CD4-positive, alpha-beta T cell treated with Interleukin-4 for 1 hour (primary cell): ENCODE measurements at places on chromosomes 11 and 22.
A peak's percentile ranks its signal among the peaks of the same experiment; 100 is the strongest.

DNA sequence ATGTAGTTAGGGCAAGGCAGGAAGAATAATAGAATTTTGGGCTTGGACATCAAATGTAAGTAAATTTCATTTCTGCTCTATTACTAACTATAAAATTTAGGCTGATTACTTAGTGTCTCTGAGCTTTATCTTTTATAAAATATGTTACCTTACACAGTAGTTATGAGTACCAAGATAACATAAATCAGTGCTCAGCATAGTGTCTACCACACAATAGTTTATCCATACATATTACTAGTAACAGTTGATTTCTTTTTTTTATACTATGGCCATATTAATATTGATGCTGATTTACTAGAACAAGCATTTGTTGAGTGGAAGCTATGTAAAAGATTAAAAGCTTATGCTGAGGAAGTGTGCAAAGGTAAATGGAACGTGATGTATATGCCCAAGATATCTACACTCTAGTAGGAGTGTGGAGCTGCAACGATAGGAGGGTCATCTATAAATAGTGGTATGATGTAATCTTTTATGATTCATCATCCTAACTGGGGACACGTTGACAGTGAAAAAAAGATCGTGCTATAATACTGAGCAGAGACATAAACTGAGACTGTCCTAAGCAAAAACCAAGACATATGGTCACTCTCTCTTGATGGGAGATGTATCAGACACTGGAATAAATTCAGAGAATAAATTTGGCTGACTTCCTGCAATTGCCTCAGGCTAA lies 8.7 kb upstream of the SLC5A12 start:
- no peak for DNase-seq

DNA sequence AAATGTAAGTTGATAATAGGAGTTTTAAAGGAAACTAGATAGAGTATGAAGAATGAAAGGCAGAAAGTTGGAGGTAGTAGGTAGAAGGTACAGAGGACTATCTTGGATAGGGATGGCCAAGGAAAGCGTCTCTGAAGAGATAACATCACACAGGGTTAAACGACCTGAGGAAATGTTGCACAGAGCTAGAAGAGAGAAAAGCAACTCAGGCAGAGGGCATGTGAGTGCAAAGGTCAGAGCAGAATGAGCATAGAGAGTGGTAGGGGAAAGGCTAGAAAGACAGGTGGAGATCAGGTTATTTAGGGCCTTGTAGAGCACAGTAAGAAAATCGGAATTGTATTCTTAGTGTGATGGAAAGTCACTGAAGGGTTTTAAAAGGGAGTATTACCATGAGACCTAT lies 232.0 kb downstream of the SOX6 start:
- DNase-seq: no peak

DNA sequence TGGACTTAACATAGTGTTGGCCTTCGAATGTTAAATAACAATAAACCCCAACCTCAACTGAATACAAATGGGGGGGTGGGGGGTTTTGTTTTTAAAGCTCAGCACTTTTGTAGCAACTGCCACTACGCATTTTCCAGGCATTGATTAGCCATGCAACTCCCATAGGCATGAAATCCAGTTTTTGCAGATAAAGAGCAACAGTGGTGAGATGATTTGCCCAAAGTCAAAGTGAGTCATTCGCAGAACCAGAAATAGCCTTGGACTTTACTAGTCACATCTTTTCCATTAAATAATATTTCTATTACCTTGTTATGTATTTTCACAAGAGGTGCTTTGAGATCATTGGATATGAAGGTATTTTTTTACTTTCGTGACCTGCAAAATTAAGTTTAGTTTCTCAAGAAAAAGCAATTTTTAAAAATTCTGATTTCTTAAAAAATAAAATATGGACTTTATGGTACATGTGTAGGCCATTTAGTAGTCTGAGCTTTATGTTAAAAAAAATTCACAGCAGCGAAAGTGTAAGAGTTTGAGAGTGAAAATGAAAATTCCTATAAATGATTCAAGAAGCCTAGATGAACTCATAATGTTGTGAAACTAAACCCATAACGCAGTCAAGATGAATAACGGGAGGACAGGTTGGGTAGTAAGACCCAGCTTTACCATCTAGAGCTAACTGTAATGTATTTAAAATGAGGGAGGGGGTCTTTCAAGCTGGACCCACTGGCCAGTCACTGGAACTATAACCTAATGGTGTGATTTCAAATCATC lies 1.9 kb upstream of the PHF21A start:
- no peak for DNase-seq

- peak; percentile 68 for DNase-seq
Observed at GRCh38 chr22:20463324-20464095, 25.9 kb upstream of the SCARF2 start.

- DNase-seq: no peak
Observed at GRCh38 chr22:28923826-28924732, 40.7 kb downstream of the ZNRF3 start.

- DNase-seq: no peak
Observed at GRCh38 chr11:76044750-76045320, 161.5 kb downstream of the WNT11 start.

- DNase-seq: no peak
Observed at GRCh38 chr22:48278620-48279460, 1516.4 kb downstream of the TBC1D22A start.

DNA sequence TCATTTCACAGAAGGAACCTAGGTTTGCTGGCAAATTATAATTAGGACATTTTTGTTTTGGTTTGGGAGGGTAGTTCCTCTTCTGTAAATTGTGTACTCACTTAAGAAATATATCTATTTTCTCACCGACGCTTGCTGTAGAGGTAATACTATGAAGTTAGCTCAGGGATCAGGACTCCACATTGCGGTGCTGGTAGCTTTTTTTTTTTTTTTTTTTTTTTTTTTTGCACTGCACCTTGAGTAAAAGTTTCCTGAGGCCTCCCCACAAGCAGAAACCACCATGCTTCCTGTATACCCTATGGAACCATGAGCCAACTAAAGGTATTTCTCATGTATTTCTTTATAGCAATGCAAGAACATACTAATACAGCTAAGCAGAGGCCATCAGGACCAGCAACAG lies 14.7 kb downstream of the UBTFL1 start:
- no peak for DNase-seq

- DNase-seq: no peak
Observed at GRCh38 chr22:27300536-27301285, 500.8 kb downstream of the MN1 start.

DNA sequence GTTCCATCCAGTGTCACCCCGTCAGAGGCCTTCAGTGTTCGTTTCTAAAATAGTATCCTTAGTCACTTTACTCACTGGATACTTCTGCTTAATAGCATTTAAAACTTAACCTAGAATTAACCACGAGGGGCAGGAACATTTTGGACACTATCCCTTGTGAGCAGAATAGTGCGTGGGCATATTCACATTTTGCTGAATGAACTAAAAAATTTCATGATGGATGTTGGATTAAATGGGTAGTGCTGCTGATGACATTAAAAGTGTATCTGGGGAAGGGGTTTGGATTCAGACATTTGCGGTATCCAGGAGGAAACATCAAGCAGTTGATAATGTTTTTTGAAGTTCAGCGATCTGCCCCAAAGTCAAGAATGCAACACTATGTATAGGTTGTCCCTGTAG lies 750 bp upstream of the NAT10 start:
- DNase-seq: no peak

DNA sequence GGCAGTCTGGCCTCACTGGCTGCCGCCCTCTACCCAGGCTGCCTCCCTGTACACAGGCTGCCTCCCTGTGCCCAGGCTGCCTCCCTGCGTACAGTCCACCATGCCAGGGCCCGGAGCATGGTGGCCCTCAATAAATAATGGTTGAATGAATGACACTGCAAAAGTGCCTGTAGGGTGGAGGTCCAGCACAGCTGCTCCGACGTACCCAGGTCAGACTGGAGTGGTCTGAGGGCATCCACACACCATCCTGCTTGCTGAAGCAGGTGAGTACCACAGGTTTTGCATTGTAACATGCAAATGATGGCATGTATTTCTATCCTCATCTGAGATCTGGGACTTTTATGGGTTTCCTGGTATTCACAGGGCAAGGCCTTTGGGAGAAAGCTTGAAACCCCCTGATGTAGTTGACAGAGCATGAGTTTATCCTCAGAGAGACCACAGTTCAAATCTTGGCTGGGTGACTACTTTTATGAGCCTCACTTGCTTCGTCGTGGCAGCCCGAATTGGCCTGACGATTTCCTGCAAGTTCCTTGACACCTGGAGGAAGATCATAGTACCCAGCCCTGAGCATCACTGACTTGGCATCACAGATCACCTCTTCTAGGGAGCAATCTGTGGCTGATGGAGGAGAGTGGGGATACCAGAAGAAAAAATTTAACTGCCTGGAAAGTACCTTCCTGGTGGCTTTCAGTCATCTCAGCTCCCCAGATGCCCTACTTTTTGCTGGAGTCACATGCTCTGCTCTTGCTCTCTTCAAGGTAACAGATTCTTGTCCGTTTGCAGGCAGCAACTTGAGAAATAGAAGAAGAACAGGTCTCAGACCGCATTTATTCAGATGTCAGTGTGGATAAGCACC lies 16.0 kb upstream of the CYB5R3 start:
- DNase-seq: no peak

DNA sequence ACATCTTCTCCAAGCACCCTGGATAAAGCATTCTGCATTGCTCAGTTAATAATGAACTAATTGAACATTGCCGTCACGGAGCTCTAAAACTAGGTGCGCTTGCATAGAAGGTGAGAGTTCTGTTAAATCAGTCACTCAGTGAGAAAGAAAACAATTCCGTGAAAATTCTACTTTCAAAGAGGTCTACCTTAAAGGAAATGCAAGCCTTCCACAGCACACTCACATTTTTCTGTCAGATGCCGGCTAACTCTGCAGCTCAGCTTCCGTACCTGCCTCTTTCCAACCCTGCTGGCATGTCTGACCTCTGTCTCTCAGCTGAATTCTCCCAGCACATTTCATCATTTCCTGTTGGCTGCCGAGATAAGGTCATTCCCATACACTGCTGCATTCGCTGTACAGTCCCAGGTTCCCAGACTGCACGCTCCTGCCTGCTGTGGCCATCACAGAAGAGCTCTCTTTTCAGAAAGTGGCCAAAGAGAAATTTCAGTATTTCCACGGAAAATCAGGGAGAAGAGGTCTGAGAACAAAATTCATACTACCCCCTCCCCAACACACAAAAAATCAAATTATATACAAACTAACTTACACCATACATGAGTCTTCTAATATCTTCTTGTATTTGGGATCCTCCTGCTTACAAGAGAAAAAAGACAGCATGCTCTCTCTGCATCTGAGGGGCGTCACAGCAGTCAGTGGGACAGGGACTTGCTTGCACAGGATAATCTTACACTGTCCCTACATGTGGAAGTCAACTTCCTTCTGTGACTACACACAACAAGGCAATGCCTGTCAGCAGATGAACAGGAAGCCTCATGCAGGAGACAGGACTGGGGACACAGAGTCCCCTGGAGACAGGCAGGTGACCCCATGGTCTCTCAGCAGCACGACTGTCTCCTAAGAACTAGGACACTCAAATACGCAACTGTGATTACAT lies 55.1 kb downstream of the PACSIN2 start:
- no peak for DNase-seq

GRCh38 chr11:61102667-61103571 lies 630 bp downstream of the CD5 start:
- no peak for DNase-seq

GRCh38 chr11:126231725-126232459 lies 20.3 kb downstream of the FAM118B start:
- no peak for DNase-seq

DNA sequence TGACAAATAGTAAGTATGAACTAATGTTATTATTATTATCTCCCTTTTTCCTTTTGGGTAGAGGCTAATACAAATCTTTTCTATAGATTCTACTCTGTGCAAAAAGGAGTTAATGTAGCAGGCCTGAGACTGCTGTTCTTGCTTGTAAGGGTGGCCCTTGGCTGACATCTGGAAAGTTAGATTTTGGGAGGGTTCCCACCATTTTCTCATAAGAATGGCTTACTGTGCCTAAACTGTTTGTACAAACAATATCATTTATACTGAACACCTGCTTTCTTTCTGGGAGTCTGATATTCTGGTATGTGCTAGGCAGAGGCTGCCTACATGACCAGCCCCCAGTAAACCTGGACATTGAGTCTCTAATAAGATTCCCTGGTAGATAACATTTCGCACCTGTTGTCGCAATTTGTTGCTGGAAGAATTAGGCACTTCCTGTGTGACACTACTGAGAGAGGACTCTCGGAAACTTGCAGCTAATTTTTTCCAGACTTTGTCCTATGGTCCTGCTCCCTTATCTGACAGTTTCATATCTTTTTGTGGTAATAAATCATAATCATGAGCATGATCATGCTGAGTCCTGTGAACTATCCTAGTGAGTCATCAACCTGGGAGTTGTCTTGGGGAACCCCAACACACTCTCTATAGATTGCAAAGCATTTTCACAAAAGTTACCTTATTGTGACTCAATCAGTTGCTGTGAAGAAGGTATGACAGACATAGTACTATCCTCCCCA lies 257.7 kb upstream of the CCDC90B start:
- no peak for DNase-seq

GRCh38 chr11:60680455-60681119 lies 18.8 kb upstream of the MS4A8 start:
- DNase-seq: no peak

DNA sequence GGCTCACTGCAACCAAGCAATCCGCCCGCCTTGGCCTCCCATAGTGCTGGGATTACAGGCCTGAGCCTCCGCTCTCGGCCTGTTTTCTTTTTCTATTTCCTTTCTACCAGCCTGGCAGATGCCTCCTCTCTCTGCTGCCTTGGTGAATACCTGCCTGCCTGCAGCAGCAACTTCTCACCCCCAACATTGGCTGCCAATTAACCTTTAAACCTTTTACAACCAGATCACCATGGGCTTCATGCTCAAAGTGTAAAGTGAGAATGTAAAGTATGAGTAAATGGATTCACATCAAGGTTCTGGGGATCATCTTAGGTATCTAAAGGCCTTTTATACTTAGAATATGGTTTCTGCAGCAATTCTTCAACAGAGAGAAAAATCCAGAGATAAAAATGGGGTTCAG lies 13.0 kb upstream of the FCHSD2 start:
- DNase-seq: no peak

GRCh38 chr11:63845911-63846310 lies 7.0 kb downstream of the MARK2 start:
- no peak for DNase-seq

GRCh38 chr11:17516551-17517150 lies 27.6 kb downstream of the USH1C start:
- DNase-seq: no peak

DNA sequence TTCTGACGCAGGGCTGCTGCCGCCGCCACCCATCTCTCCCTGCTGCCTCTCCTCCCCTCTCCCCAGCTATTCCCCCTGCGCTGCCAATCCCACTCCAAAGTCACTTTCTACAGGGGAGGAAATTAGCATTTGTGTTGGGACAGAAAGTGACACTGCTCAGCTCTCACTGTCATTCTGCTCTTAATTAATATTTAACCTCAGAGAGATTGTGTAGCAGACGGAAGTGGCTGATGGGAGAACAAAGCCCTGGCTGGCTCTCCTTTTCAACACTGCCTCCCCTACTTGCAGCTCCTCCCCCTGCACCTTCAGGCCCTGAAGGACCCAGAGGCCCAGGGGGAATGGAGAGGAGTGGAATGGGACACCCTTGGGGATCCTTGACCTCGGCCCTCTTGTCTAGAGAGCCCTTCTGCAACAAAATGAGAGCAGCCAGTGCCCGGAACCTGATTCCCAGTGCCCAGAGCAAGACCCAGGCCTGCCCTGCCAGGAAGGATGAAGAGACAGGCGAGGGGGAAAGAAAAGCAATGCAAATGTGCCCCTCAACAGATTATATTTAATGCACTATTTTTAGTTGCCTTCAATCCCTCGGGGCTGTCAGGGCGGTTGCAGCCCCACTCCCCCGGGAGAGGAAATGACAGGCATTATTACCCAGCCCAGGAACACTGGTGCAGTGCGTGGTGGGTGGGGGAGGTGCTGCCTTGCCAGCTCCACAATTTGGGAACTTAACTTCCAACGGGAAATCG lies 14.6 kb upstream of the NRGN start:
- DNase-seq: no peak
